Fibroblast of mammary gland (primary cell): ENCODE measurements at places on chromosomes 1 and 21.
A peak's percentile ranks its signal among the peaks of the same experiment; 100 is the strongest.

DNA sequence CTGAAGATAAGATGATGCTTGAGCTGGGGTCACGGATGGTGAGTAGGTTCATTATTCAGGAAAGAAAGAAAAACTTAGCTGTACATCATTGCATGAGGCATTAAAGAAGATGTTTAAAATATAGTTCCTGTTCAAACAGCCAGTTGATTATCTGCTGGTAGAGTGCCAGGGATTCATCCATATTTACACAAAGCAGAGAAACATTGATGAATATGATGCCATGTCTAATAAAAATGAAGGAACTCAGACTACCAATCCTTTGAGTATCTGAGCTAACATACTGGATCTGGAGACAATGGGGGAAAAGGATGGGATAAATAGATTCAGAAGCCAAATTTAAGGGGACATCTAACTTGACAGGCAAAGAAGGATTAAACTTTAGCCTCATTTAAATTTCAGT lies 14.6 kb downstream of the TRIM67 start:
- DNase-seq: no peak

DNA sequence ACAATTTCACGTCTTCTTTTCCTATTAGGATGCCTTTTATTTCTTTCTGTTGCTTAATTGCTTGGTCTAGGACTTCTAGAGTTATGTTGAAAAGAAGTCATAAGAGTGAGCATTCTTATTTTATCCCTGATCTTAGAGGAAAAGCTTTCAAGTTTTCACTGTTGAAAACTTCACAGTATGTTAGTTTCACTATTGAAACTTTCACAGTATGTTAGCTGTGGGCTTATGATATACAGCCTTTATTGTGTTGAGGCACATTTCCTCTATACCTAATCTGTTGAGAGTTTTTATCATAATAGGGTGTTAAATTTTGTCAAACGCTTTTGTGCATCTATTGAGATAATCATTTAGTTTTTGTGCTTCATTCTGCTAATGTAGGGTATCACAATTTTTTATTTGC lies 227.1 kb downstream of the LHX8 start:
- DNase-seq: no peak

- no peak for DNase-seq
Observed at GRCh38 chr21:45544449-45545235, 2.4 kb upstream of the SLC19A1 start.

- DNase-seq: no peak
Observed at GRCh38 chr1:164640686-164641352, 81.8 kb downstream of the PBX1 start.

DNA sequence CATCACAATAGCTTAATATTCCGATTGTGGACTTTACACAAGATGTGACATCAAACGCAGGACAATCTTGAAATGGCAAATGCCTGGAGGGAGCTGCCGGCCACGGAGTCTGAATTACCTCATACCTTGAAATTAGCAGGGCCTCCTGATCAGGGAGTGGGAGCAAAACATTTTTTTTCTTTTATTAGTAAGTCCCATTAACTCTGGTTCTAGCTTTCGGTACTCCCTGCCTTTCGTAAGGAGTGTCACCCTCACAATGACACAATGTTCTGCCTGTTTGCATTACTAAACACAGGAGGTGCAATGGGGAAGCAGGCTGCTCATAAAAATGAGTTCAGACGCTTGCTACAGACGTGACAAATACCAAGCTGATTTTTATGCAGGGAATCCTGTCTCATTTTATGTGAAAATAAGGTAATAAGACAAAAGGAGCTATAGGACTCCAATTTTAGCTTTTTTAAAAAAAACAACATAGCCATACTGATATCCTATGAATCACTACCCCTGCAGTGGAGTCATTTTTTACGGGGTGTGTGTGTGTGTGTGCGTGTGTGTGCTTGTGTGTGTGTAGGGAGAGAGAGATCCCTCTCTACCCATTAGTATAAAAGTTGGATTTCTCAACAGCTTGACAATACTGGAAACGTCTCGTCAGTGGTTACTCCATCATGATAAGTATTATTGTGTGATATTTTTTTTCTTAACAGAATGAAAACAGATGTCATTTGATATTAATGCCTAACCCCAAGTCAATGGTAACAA lies 205.1 kb upstream of the RUNX1 start:
- peak; percentile 91 for DNase-seq

DNA sequence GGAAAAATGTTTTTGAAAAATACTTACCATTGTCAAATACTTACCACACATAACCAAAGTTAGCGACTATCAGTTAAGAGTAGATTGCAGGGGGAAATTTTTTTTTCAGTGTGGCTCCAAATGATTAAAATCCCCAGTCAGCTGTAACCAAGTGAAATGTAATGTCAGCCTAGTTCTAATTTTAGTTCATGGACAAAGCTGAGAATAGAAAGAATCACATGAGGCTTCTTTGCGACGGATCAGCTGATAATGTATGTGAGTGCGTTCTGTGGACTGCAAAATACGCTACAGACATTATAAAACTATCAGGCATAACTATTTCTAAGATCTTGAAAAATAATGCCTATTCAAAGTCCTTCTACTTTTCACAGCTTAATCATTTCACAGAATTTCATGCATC lies at the start of gene LRRC39:
Gene LRRC39 (minus strand): TSS at position 166 of the 400 bp plus-strand sequence. CDS start 9,740 bp downstream, outside the sequence.
- DNase-seq: no peak

- DNase-seq: peak; percentile 73
Observed at GRCh38 chr1:48498096-48498791, 26.2 kb upstream of the SPATA6 start.

DNA sequence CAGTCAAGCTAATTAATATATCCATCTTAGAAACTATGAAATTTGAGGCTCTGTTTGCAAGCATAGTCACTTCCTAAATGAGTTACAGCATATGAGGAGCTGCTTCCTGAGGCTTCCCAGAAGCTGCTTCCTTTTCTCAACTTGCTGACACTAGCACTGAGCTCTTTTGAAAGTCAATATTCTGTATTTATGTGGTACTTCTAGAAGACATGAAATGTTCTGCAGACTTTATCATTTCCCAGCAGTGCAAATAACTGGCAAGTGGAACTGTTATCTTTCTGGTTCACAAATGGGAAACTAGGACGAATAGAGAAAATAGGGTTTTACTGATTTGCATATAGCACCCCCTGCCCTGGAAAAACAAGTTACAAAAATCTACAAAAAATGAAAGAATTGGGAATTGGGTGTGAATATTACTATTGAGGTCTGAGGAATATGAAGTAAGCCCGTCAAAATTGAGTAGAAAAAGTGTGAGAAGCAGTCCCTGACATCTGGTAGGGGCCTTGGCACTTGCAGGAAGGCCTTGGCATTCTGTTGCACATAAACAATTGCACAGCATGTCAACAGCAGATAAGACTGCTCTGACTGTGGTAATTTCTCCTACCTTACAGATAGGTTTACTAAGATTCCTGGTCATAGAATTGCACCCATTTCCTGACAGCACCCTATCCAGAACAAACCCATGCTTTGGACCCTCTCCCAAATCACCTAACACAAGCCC lies 7.1 kb downstream of the GIPC2 start:
- no peak for DNase-seq

DNA sequence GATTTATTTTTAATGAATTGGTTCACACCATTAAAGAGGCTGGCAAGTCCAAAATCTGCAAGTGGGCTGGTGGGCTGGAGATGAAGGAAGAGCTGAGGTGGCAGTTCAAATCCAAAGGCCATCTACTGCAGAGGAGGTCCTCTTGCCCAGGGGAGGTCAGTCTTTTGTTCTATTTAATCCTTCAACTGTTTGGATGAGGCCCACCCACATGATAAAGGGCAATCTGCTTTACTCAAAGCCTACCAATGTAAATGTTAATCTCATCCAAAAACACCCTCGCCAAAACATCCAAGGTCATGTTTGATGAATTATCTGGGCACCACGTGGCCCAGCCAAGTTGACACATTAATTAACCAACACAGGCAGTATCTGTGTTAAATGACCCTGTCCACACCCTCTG lies 99.0 kb downstream of the RRAGC start:
- no peak for DNase-seq

DNA sequence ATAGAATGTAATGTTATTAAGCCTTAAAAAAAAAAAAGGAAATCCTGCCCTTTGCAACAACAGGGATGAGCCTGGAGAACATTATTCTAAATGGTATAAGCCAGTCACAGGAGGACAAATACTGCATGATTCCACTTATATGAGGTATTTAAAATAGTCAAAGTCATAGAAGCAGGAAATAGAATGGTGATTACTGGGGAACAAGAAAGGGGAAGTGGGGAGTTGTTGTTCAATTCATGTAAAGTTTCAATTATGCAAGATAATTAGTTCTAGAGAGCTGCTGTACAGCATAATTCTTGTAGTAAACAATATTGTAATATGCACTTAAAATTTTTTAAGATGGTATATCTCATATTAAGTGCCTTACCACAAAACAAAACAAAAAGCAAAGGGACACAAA lies 13.2 kb downstream of the FCER1A start:
- no peak for DNase-seq

DNA sequence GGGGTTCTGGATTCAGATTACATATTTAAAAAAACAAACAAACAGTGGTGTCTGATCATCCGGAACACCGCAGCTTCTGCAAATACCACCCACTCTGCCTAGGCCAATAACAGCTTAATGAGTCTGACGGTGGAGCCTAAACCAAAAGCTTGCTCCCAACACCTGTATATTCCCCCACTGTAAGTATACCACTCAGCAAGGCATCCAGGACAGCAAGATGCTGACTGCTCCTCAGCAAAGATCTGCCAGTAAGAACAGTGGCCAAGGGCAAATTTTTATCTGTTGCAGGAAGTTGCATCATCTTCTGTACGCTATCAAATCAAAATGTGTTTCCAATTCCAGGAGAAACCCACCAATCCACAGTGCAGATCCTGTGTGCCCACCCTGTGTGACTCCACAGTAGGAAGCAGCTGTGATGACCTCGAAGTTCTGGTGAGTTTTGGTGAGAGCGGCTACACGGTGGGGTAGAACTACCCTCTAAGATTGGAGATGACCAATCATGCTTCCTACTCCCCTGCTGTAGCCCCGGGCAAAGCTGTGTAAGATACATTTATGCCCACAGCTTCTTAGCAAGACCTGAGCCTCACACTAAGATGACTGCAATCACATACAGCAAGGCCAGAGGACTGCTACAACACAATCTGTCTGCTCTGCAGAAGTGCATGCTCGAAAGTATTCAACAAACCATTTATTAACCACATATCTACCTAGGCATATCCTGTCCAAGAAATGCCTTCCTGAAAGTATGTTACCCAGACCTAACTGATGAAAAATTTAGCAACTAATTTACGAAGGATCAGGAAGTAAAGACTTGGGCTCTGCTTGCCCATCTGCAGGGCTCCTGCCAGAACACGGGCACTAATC lies 30.5 kb downstream of the SIPA1L2 start:
- no peak for DNase-seq

DNA sequence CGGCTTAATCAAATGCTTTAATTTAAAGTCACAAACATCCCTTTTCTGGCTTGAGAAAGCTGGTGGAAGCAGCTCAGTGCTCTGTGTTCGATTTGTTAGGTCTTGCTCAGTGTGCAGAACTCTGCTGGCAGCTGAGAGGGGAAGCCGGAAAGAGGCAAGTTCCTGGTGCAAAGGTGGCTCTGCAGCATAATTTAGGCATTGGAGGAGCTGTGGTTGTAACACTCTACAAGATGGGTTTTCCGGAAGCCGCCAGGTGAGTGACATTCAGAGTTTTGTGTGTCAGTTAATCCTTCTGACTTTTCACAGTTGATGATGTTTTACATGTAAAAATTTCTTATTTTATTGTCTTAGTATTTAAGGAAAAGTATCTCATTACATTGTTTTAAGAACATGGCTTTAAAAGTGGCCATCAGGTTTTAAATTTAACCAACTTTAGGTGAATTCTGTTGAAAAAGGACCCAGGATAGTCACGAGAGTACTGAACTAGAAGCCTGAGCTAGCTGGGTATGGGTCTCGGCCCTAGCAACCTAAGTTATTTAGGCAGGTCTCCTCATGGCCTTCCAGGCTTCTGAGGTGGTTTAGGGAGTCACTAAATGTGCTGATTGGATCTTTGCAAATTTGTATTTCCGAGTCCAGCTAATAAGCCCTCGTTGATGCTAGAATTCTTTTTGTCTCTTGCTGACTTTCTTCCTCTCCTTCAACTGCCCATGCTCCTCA lies 47.1 kb upstream of the PODN start:
- peak; percentile 90 for DNase-seq

GRCh38 chr1:191804311-191804710 lies 354.0 kb upstream of the RGS18 start:
- DNase-seq: no peak

- no peak for DNase-seq
Observed at GRCh38 chr21:44931501-44932407, 8.1 kb upstream of the SLX9 start.

DNA sequence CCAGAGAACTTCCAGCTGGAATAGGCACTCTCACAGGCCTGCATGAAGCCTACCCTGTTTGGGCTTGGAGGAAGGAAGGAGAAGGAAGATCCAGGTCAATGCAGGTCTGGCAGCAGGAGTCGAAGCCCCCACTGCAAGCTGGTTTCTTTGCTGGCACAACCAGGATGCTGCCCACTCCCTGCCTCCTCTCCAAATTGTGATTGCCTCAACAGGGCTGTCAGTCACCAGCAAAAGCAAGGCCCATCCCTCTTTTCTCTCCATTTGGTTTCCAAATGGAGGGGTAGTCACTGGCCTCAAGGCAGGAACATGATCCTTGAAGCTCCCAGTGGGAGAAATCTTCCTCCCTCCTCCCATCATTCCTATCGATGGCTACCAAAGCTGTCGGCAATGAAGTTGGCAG lies 37.0 kb downstream of the PACC1 start:
- no peak for DNase-seq

DNA sequence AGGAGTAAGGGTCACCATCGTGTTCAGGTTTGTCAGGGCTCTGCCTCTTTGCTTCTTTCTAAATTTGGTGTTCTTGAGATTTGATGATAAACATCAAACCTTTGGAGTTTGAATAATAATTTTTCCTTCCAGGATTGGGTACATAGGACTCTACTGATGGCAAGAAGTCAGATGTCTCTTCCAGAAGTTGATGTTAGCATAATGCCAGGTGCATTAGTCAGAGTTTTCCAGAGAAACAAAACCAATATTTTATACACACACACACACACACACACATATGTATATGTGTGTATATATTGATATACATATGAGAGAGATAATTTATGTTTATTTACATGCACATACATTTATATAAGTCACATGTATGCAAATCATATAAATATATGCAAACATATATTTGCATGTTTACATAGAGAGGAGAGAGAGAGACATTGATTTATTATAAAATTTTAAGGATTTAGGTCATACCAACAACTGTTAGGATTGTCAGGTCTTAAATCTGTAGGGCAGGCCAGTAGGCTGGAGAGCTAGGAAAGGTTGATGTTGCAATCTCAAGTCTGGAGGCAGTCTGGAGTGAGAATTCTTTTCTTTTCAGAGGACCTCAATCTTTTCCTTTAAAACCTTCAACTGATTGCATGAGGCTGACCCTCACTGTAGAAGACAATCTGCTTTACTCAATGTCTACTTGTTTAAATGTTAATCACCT lies 199.2 kb downstream of the HLX start:
- peak; percentile 50 for DNase-seq
